ENCODE measurements at places on chromosomes 5 and 9.

DNA sequence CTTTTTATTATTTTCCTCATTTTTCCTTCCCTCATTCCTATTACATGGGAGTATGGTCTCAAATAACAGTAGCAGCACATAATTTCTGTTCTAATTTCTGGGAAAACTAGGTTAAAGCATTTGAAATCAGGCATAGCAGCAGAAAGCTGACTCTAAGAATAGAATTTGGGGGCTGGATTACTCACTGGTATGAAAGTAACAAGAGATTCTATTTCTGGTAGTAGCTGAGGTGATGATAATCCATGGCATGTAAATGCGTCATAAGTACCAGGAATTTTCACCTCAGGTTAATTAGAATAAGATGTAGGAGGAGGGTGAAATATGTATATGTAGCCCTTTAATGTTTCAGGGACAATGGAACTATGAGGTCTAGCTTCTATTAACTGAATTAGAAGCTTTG, 662.0 kb downstream of the PTPRD start:
- no peak for DNase-seq

- DNase-seq = no peak
Measured at GRCh38 chr5:155466851-155467250, 453.3 kb downstream of the KIF4B start.

DNA sequence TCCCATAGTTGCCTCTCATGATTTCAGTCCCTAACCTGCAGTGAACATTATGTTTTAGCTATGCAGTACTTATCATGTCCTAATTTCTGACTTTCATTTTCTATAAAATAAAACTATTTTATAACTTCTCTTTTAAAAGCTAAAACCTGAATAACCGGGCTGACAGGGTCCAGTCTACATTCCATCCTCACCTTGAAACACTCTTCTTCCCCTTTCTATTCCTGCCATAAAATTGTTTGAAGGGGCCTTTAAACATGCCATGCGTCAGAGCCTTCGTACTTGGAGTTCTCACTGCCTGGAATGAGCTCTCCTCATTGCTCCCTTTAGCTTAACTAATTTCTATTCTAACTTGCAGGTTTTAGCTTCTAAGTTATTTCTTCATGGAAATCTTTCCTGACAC, 143.0 kb upstream of the PRLR start:
- no peak for DNase-seq

DNA sequence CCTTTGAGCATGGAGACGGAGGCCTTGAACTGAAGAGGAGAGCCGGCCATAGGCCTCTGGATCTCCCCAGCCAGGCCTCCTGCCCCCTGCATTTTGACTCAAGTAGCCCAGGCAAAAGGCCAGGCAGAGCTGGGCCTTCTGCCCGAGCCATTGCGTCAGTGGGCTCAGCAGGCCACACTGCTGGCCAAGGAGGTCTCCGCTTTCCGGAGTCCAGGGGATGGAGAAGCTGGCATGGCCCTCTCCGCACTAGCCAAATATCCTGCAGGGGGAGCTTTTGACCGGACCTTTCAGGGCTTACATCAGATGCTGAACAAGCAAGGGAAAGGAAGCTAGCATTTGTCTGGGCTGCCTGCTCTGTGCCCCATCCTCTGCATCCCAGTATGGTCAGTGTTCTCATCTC, 386.8 kb downstream of the TRIM36 start:
- DNase-seq = no peak

GRCh38 chr5:175753536-175754402, 95.9 kb downstream of the HRH2 start:
- no peak for DNase-seq

- no peak for DNase-seq
Measured at GRCh38 chr5:88940713-88941112, 57.7 kb upstream of the MEF2C start.

GRCh38 chr9:132160802-132161742, 786 bp upstream of the NTNG2 start:
- no peak for DNase-seq

DNA sequence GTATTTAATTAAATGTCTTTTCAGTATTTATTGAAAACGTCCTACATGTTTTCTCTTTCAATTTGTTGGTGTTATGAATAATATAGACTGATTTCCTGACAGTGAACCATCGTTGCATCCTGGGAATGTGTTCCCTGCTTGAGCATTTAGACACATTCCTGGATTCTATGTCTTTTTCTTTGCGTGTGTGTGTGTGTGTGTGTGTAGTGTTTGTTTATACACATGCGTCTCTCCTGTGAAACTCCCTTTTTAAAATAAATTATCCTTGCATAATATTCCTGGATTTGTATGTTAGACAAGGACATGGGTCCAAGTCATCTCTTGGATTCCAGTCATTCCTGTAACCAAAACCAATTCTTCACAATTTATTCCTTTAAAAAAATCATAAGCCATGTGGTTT, 153.4 kb downstream of the HSPA4 start:
- DNase-seq = no peak

GRCh38 chr5:159157552-159157951, 51.8 kb downstream of the RNF145 start:
- no peak for DNase-seq

GRCh38 chr9:77585335-77585786, 62.8 kb downstream of the GNA14 start:
- DNase-seq = no peak

DNA sequence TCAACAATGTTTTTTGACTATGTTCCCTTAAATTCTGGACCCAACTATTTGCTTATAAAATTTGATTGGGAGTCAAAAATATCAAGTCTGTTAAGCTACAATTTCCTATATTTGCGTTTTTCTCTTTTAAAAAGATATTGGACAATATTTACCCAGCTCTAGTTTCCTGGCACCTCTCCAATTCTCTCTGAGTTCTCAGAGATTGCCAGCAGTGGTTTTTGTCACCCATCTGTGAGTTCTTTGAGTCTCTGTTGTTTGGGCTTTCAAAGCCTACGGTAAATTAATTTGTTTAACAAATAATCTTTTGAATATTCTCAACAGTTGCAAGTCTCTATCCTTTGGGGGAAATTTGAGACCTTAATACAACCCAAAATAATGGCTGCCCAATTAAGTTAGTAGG, 174.2 kb upstream of the PUM3 start:
- DNase-seq = no peak

DNA sequence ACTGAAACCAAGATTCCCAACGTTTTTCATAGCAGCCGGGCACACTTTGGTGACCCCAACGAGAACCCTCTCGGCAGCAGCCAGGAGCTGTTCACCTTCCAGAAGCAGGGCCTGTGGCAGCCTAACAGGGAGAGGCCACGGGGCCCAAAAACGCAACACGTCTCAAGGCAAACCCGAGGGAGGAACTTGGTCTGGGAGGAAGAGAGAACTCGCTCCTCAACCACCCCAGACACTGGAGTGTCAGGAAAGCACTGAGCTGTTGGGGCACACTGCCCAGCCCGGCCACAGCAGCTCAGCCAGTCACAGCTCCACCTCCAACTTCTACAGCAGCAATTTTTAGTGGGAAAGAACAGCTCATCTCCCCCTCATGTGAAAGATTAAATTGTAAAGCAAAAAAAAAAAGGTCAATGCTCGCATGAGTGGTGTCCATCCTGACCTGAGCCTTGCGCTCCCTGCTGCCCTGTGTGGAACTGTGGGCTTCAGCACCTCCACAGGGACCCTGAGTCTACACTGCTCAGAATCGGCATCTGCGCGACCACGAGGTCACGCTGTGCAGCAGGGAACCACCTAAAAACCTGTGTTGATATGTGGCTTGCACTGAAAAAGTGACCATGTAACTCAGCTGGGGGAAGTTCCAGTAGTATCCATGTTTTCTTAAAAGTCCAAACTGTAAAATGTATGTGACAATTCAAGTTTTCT, 55.0 kb downstream of the IPPK start:
- DNase-seq = no peak

GRCh38 chr5:14777187-14777586, 94.4 kb downstream of the ANKH start:
- DNase-seq = no peak

DNA sequence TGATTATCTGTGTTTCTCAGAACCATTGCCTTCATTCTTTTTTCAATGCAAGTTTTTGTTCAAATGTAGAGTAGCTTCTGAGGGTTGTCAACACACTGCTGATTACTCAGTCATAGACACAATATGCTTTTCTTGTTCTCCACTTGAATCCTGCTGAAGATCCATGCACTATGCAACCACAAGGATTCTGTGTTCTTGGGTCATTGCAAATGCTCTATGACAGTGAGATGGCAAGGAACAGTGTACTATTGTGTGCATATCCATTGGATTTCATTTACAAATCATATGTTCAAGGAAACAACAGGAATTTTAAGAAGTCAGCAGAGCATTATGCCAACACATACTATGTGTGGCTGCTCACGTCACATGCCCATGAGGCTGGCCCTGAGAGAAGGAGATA, 1590.2 kb downstream of the EFNA5 start:
- DNase-seq = no peak

GRCh38 chr9:87471746-87472145, 25.9 kb upstream of the DAPK1 start:
- no peak for DNase-seq

- no peak for DNase-seq
Measured at GRCh38 chr5:58260243-58260642, 199.6 kb downstream of the PLK2 start.

- no peak for DNase-seq
Measured at GRCh38 chr5:73278693-73279092, 105.7 kb downstream of the TMEM174 start.

DNA sequence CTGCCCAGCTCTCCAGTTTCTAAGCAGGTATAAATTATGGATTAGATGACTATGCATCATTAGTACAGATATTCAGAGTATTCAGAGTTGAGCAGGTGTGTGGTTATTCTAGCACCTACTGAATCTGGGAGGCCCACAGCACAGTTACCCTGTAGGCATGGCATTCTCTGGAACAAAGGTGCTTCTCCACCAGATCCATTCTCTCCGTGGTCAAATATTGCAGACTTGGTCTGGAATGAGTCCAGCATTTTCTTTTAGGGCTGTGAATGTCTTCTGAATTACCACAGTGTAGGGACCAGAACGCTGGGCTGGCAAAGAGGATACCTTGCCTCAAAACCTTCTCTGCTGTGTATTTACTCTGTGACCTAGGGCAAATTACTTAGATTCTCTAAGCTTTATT, 116.8 kb downstream of the ARHGAP26 start:
- no peak for DNase-seq
